Kidney epithelial cell (primary cell): ENCODE measurements at places on chromosomes 1 and 21. TPM values are rescaled to one million over a fixed set of nuclear protein-coding genes. Genes with fewer than 3 reads are reported as not detected.
A peak's percentile ranks its signal among the peaks of the same experiment; 100 is the strongest.

GRCh38 chr1:228372183-228373003 lies 34.2 kb downstream of the TRIM11 start:
- DNase-seq = peak; percentile 31

DNA sequence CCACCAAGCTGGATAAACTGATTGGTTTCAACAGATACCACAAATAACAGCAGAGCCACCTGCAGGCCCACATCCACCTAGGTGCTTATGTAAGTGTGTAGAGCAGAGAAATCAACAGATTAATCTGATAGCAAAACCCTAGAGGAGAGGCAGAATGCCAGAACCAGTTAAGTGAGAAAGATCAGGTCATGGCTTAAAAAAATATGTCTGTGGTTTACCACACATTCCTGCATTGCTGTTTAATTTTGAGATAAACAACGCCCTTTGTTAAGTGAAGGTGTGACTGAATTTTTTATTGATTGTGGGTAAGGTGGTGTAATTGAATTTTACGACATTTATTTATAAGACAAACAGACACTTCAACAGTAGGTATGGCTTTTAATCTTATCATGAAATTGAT lies 21.2 kb downstream of the CRNN start:
- peak; percentile 10 for DNase-seq

DNA sequence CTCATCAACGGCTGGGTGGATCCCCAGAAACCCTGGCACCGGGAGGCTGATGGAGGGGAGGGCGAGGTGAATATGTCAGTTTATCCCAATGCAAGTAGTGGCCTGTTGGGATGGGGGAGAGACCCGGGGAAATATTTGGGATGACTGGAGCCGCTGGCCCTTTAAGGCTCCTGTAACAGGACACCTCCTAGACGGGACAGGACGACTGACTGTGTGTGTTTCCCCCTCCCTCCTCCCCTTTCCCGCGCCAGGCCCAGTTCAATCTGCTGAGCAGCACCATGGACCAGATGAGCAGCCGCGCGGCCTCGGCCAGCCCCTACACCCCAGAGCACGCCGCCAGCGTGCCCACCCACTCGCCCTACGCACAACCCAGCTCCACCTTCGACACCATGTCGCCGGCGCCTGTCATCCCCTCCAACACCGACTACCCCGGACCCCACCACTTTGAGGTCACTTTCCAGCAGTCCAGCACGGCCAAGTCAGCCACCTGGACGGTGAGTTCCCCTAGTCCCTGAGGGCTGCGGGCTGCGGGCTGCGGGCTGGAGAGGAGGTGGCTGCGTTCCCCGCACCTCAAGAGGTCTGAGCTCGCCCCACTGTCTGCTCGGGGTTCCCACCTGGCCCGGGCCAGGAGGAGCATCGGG lies 44.8 kb upstream of the CCDC27 start:
- DNase-seq = no peak

GRCh38 chr1:91697861-91698260 lies 188.1 kb downstream of the TGFBR3 start:
- no peak for DNase-seq

DNA sequence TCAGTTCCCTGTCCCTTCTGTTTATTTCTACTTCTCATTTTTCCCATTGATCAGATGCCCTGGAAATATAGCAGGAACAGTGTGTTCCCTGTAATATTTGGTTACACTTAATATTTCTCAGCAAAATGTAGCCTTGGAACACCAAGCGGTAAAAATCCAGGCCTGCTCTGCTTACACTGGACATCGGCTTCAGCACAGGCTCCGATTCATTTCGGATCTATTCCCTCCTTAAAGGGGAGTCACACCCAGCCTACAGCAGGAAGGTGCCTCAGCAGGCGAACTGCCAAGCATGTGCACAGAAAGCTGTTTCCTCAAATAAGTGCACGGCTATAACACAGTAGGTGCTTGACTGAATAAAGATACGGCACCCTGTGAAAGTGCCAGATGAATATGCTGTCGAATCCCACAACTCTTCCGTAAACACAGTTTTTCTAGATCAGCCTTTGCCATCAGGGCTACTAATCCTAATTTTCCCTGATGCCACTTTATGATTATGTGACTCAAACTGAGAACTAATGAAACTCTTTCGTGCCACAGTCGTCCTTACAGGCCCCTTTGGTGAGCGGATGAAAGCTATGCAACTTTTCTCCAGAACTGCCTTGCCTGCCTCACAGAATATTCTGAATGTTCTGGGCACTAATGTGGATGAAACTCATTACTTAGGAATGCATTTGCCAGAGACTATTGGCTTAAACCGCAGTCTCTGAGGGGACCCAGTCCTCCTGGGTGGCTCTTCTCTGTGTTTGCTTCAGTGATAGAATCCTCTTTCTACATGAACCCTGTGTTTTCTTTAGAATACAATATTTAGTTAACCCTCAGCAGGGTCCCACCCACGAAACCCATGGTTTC lies 275.5 kb upstream of the RUNX1 start:
- peak; percentile 28 for DNase-seq

GRCh38 chr1:6092211-6092610 lies 46.5 kb downstream of the KCNAB2 start:
- DNase-seq = no peak

DNA sequence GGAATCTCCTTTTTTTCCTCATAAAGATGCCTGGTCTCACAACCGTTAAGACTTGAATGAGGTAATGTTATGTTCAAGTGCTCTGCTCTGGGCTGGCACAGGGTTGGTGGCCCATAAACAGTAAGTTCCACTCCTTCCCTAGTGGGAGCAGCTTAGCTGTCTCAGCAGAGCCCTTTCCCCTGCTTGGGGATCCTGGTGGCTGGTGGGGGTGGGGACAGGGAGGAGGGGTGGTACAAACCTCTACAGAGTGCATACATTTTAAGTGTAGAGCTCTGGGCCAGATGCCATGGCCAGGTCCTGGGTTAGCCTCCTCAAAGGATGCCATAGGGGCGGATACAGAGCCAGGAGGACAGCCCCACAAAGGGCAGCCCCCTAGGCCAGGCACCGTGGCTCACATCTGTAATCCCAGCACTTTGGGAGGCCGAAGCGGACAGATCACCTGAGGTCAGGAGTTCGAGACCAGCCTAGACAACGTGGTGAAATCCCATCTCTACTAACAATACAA lies 20.7 kb upstream of the PADI1 start:
- no peak for DNase-seq

The TIE1 gene
- 6.5 and 7.1 TPM in 2 replicates for total RNA-seq

The CELSR2 gene
- total RNA-seq = 18.1 and 19.4 TPM in 2 replicates
